ENCODE measurements at places on chromosomes 3 and 15.

DNA sequence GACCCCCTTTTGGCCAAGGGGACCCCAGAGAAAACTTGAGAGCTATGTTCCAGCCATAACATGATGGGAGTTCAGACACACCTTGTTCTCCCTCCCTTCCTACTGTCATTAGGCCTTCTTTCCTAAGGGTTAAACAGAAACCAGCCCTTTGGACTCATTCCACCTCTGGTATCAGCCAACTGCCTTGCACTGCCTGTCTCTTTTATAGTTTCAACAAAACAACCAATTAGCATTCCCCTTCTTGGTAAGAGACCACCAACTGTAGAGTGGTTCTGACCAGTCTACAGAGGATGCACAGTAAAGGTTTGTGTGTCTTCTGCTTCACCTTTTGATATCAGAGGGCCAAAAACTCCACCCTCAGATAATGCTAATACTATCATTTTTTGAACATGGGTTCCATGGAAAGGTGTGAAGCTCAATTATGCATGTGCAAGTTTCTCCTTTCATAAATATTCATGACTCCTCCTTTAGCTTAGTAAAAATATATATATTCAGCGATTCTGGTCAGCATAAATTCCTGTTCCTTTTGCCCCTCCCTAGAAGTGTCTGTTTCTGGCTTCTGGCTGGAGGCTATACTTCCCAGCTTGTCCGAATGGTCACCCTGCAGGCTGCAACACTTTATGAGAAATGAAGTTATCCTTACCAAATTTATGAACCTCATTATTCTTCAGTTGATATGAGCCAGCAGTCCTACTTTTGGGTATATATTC is 55.9 kb downstream of the SERP1 start:
- no peak for DNase-seq

DNA sequence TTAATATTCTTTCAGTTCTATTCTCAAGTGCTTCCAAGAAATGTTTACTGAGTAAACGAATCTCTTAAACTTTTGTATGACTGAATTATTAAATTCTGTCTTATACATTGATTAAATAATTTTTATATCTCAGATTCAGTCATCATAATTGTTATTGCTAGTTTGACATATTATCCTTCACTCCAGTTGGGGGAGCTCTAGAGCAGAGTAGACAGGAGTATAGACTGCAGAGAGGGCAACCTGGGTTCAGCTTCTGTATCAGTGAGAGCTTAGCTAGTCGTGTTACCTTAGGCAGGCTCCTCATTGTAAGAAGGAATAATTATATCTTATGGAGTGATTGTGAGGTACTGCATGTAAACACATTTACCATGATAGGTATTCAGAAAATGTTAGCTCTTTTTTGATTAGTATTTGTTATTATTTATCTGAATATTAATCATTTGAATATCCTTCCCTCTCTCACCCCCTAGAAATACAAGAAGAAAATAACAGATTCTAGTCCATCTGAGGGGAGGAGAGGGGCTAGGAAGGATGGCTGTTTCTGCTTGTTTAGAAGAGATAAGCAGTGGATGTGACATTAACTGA is 31.0 kb upstream of the ZCWPW2 start:
- DNase-seq: no peak

DNA sequence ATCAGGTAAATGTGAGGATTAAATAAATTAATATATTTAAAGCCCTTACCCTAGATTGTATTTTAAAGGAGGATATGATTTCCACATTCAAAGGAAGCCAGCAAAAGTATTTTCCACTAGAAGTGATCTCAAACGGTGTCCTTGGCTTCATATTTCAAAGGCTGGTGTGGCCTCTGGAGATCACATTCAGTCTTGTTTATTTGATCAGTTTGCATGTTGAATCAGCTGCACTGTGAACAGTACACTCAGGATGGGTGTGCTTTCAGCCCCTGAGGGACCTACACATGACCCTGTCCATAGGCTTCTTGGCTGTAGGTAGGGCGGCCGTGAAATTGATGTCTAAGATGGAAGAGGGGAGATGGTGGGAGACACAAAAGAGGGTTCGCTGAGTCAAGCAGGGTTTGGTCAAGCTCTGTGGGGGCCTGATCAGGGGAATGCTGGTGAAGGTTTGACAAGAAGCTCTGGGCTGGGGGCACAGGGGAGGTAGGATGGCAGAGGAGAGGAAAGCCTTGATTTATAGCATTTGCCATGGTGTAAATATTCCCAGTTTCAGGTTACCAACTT is 21.9 kb downstream of the CYP8B1 start:
- DNase-seq: no peak

- DNase-seq: no peak
Measured at GRCh38 chr3:17500618-17501017, 241.8 kb downstream of the TBC1D5 start.

- no peak for DNase-seq
Measured at GRCh38 chr3:17709236-17709810, 33.1 kb downstream of the TBC1D5 start.

DNA sequence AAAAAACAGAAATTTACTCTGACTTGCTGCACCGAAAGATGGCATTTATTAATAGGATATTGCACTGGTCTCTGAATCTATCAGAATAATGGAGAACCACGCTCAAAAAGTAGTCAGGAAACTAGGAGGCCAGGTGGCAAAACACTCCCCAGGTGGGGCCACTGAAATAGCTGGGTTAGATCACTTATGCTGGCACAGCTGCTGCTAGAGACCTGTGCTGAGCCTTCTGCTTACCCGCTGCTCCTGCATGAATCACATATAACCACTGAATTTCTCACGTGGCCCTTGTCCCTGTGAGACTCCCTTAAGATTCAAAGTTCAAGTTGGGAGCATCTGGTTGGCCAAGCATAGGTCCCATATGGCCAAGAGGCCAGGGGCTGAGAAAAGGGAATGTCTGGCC is 66.0 kb upstream of the OXTR start:
- DNase-seq: no peak

DNA sequence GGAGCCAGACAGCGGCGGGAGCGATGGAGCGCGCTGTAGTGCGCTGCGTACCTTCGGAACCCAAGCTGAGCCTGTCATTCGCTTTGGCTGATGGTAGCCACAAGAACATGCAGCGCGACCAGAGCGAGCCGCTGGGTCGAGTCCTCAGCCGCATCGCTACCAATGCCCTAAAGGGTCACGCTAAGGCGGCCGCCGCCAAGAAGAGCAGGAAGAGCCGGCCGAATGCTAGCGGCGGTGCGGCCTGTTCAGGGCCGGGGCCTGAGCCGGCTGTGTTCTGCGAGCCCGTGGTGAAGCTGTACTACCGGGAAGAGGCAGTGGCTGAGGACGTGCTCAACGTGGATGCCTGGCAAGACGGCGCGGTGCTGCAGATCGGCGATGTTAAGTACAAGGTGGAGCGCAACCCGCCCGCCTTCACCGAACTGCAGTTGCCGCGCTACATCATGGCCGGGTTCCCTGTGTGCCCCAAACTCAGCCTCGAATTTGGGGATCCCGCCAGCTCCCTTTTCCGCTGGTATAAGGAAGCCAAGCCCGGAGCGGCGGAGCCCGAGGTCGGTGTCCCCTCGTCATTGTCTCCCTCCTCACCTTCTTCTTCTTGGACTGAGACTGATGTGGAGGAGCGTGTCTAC is 498 bp downstream of the PDE12 start:
- DNase-seq: no peak

- no peak for DNase-seq
Measured at GRCh38 chr3:85576091-85576690, 617.4 kb downstream of the CADM2 start.

- DNase-seq: no peak
Measured at GRCh38 chr3:50275996-50276761, 2.7 kb upstream of the LSMEM2 start.

- DNase-seq: no peak
Measured at GRCh38 chr3:125959317-125960065, 9.5 kb upstream of the ROPN1B start.

GRCh38 chr3:168139947-168140346 is 44.2 kb upstream of the GOLIM4 start:
- no peak for DNase-seq

DNA sequence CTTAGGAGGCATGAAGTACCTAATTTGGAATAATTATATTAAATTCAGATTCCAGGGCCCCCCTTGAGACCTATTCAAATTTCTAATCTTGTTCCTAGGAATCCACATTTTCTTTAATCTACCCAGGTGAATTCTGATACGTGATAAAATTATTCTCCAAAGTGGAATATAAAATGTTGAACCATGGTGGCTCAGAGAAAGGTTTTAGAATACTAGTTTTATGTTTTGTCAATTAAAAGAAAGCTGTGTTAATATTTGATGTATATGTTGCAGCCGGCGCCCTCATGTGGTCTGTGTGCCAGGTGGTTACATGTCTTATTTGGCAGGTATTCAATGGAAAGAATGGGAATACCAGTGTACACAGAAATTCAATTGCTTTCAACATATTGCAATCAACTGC is 321.8 kb downstream of the FEZF2 start:
- DNase-seq: no peak

DNA sequence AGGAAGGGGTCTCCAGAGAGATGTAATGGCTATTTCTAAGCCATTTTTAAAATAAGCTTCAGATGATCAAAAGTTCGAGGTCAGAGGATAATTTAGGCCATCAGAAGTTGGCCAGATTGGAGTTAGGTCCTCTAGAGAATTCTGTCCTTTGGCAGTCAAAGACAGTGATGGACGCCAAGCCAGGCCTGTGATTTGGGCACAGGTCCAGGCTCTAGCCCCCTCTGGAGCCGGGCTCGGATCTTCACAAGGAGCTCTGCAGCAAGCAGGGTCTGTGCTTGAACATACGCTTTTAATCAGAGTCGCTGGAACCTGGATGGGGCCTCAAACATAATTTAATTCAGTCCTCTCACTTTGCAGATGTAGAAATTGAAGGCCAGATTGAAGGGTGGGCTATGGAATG is 151.4 kb upstream of the BCL6 start:
- DNase-seq: no peak

DNA sequence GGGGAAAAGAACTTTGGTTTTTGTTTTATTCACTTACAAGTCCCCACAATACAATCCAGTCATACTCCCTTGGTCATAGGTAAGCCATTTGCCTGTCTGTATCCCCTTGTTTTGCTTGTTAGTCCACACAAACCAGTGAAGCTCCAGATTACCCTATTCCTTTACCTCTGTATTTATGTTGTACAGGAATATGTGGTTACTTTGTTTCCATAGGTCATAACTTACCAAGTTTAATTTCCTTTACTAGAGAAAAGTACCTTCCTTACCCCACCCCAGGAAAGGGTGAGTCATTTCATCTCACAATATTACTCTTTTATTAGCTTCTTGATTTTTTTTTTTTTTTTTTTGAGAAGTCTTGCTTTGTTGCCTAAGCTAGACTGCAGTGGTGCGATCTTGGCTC is 113.4 kb upstream of the LRRFIP2 start:
- DNase-seq: no peak

DNA sequence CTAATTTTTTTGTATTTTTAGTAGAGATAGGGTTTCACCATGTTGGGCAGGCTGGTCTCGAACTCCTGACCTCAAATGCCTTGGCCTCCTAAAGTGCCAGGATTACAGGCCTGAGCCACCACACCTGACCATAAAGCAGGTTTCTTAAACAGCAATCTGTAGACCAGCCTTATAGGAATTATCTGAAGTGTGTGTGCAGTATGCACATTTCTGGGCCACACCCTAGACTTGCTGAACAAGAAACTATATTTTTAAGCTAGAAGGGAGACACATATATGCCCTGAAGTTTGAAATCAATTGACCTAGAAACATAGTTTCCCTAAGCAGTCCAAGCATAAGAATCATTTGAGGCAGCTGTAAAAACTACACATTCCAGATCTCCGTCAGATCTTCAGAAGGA is 805.7 kb downstream of the TUSC7 start:
- DNase-seq: no peak

- no peak for DNase-seq
Measured at GRCh38 chr3:192188218-192188835, 539.0 kb downstream of the FGF12 start.

GRCh38 chr3:38247366-38248035 is 18.1 kb upstream of the SLC22A13 start:
- DNase-seq: no peak

Measured in activated naive CD4-positive, alpha-beta T cell (primary cell).